Stimulated activated CD4-positive, alpha-beta T cell treated with anti-CD3 and anti-CD28 coated beads, Interleukin-2, amount 100 ng/mL, for 24 hours (primary cell): ENCODE measurements at places on chromosomes 2 and 18.
A peak's percentile ranks its signal among the peaks of the same experiment; 100 is the strongest.

DNA sequence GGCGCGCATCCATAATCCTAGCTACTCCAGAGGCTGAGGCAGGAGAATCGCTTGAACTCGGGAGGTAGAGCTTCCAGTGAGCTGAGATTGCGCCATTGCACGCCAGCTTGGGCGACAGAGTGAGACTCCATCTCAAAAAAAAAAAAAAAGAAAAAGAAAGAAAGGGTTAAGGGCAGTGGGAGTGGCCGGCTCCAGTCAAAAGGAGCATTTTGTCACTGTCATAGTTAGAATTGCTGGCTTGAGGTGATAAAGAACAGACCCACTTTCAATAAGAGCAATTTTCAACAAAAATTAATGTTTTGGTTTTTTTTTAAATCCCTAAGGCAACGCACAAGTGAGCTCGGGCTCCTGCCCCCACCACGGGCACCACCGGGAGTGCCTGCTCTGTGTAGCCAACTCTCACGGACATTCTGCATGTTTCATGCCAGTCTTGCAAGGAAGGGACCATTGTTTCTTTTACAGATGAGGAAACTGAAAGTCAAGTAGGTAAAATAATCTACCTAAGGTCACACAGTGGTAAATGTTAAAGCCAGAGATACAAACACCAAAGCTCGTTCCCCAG lies 8.5 kb downstream of the CIB4 start:
- no peak for DNase-seq

- DNase-seq = no peak
Observed at GRCh38 chr2:158781353-158781961, 13.7 kb upstream of the DAPL1 start.

GRCh38 chr2:21256006-21256405 lies 132.2 kb downstream of the TDRD15 start:
- no peak for DNase-seq

DNA sequence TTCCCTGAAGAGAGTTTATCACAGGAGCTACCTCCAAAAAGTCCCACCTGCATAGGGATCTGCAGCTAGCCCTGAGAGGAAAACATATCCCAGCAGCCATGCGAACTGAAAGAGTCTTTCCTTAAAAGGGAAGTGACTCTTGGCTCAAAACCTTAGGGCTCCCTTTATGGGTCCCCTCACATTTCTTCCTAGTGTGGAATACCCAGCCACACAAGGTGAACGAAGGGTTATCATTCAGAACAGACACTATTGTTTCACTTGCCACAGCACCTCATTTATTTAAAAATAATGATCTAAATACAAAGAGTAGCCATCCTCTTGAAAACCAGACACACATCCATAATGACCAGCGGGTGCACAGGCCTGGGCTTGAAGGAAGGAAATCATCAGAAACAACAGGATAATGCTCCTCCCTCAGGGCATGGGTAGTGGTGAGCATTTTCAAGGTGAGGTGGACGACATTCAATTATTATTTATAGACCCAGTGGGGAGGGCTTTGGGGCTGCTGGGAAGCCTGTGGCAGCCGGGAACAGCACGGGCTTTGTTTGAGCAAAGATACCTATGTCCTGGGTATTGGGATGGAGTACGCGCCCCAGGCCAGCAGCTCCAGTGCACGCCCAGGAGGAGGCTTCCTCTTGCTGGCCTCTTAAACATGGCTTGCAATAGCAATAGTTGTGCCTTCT lies 119.0 kb upstream of the ITGA6 start:
- no peak for DNase-seq

DNA sequence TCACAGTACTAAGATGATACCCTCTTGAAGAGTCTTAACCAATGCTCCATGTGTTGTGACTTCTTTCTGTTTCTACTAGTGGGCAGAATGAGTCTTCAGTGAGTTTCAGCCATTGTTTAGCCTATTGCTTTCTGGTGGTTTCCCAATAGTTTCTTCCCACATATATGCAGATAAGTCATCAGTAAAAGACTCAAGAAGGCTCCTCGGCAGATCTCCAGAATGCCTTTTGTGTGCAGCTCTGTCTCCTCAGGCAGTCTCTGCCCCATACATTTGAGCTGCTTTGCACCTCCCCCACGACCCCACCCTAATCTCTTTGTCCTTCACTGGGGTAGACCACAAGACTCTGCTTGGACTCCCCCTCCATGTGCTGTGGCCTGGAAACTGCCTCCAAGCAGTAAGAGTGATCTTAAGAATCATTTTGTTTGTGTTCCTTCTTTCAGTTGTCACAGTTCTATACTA lies 71.6 kb upstream of the CHRNA1 start:
- peak; percentile 60 for DNase-seq

- DNase-seq = no peak
Observed at GRCh38 chr2:118473846-118474540, 373.5 kb downstream of the EN1 start.

DNA sequence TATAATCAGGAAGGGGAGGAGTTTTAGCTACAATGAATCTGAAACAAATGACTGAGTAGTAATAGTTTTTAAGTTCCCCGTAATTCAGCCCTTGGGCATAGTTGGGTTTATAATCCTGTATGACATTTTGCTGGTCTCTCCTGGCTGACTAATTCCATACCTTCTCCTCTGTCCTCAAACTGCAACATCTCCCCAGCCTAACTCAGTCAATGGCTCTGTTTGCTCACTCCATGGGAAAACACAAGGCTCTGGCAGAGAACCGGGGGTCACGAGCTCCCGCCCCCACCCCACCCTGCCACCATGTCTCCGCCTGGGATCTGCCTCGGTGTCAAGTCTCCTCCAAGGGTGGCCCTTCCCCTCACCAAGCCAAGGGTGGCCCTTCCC lies 168.6 kb downstream of the HDAC4 start:
- DNase-seq = no peak

DNA sequence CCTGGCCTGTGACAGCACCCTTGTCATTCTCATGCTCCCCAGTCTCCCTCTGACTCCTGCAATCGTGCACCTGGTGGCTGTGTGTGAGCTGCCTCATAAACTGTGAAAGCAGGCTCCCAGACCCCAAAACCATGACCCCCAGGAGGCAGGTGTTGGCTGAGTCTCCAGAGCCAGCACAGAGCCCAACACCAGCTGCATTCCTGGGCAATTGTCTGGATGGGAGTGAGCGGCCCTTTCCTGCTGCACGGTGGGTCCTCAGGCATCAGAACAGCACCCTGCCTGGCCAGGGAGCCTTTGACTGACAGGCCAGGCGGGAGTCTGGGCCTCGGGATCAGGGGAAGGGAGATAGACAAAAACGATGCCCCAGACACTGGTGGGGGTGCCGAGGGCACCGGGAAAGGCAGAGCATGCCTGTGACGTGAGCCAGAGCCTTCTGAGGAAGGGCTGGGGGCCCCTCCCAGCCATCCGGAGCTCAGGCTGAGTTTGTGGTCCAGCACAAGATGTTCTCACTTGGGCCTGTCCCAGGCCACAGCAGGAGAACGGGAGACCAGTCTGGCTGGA lies 135.1 kb upstream of the GPC1 start:
- no peak for DNase-seq

DNA sequence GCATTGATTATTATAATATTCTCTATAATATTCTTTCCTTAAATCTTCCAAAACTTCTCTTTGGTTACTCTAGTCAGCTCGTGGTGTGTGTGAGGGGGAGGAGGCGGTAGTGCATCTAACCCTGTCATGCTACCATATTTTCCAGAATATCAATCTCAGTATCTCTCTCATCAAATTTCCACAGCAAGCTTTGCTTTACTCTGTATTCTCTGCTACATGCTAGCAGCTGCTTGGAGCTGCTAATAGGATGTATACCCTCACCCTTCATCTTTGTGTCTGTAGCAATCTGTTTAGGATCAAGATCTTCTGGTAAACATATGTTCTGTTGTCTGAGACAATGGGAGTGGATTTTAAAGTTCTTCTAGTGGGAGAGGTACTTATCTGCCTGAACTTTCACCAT lies 303.8 kb upstream of the KLHL14 start:
- DNase-seq = no peak

DNA sequence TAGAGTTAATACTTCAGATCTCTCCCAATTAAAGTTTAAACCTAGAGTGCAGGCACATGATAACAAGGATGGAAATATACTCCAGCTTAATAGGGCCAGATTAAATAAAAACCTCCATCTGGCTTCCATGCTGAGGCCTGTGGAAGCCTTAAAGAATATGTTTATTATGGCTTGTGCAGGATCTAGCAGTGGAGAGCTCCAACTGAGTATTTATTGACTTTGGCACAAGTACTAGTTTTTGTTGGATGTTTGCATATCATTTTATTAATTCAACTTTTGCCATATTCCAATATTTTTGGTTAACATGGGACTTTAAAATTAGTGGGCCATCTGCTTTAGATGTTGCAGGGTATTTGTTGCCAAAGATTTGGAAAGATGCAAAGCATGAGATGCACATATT lies 860.4 kb upstream of the SOX11 start:
- no peak for DNase-seq
